ENCODE measurements at places on chromosomes 3 and 15.
A peak's percentile ranks its signal among the peaks of the same experiment; 100 is the strongest.

- no peak overlapping the region for H3K27ac ChIP-seq
- no peak overlapping the region for H3K4me3 ChIP-seq
- H3K4me1 ChIP-seq = no peaks in the 10 kb centered on the region
- H3K27me3 ChIP-seq = no peaks in the 10 kb centered on the region
- no peak for DNase-seq
- H3K36me3 ChIP-seq = no peaks in the 10 kb centered on the region
Observed at GRCh38 chr3:37712918-37713817, 148.5 kb upstream of the CTDSPL start.

- H3K4me1 ChIP-seq = peaks cover 9% of the 10 kb centered on the region
- H3K27ac ChIP-seq = peak overlapping the region; percentile 79
- no peaks in the 10 kb centered on the region for H3K27me3 ChIP-seq
- H3K36me3 ChIP-seq = no peaks in the 10 kb centered on the region
- no peak for DNase-seq
- peak overlapping the region; percentile 99 for H3K4me3 ChIP-seq
Observed at GRCh38 chr15:49045751-49046219, 461 bp downstream of the SECISBP2L start.

DNA sequence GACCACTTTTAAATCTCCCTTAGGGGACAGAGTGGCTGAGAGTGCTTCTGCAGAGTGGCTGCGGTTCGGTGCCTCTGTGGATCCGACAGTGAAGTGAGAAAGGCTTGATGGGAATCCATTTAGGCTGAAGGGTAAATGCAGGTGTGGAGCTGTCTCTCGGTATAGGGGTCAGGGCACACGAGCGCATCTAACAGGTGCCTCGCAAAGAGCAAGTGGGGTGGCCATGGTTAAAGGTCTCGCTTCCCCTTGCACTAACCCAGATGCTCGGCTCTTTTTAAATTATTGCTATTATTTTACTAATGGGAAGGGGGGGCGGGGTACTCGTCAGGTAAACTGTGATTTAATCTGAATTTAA, 598 bp upstream of the GJD2 start:
- H3K4me3 ChIP-seq = no peak overlapping the region
- no peak for DNase-seq
- H3K36me3 ChIP-seq = no peaks in the 10 kb centered on the region
- H3K27me3 ChIP-seq = peaks cover 40% of the 10 kb centered on the region

DNA sequence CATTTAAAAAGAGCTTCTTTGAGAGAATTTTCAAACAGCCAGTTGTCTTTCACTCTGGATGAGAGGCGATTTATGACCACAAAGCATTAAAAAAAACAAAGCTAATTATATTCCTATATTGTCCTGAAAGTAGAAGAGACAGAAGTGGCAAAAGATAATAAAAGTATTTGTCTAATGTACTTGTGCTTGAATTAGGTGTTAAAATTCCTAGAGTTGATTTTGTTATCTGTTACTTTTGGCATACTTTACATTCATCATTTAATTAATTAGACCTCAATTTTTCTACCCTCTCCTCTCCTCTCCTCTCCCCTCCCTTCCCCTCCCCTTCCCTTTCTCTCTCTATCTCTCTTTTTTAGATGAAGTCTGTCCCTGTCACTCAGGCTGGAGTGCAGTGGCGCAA, 635.1 kb upstream of the ZNF385D start:
- no peaks in the 10 kb centered on the region for H3K36me3 ChIP-seq
- H3K4me1 ChIP-seq = no peaks in the 10 kb centered on the region
- no peak overlapping the region for H3K27ac ChIP-seq
- no peak overlapping the region for H3K4me3 ChIP-seq

DNA sequence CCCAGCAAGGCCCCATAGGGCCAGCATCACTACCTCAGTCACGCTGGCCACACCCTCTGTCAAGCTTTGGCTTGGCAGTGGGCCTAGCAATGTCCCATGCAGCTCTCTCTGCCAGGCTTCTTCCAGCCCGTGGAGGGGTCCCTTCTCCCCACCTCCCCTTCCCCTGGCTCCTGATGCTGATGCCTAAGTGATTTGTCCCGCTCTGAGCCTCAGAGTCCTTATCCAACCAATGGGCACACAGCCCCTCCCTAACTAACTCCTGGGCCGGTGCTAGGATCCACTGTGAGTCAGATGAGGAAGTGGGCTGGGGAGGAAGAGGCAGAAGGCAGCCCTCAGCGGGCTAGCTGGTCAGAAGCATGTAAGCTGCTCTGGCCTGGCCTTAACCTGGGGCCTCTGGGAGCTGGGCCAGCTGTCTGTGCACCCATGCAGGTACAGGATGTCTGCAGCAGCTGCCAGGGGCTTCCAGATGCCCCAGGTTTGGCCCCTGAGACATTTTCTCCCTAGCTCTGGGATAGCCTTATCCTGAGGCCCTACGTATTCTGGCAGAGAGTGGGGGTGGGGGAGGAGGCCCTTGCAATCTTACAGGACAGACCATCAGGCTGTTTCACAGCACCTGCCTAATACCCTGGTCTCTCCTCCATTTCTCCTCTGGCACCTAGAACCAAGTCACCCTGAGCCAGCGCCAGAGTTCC, 740 bp upstream of the ZBTB47 start:
- H3K27me3 ChIP-seq = no peaks in the 10 kb centered on the region
- peak; percentile 49 for DNase-seq
- peak overlapping the region; percentile 60 for H3K4me3 ChIP-seq

GRCh38 chr3:188208516-188208981, 54.6 kb downstream of the LPP start:
- DNase-seq = no peak
- no peaks in the 10 kb centered on the region for H3K27me3 ChIP-seq
- H3K4me1 ChIP-seq = peaks cover 3% of the 10 kb centered on the region
- H3K27ac ChIP-seq = no peak overlapping the region

- no peak overlapping the region for H3K27ac ChIP-seq
- no peaks in the 10 kb centered on the region for H3K4me1 ChIP-seq
- no peak overlapping the region for H3K4me3 ChIP-seq
- no peaks in the 10 kb centered on the region for H3K36me3 ChIP-seq
- H3K27me3 ChIP-seq = no peaks in the 10 kb centered on the region
- no peak for DNase-seq
Observed at GRCh38 chr3:167740961-167741587, 5.6 kb downstream of the SERPINI1 start.

- no peak for DNase-seq
- no peaks in the 10 kb centered on the region for H3K27me3 ChIP-seq
- H3K4me1 ChIP-seq = peaks cover 3% of the 10 kb centered on the region
- H3K36me3 ChIP-seq = no peaks in the 10 kb centered on the region
- H3K4me3 ChIP-seq = no peak overlapping the region
- H3K27ac ChIP-seq = no peak overlapping the region
Observed at GRCh38 chr15:42367041-42367440, 7.7 kb downstream of the CAPN3 start.

GRCh38 chr3:111947231-111947630, 31.6 kb upstream of the ABHD10 start:
- no peak for DNase-seq
- H3K4me3 ChIP-seq = no peak overlapping the region
- no peaks in the 10 kb centered on the region for H3K27me3 ChIP-seq

DNA sequence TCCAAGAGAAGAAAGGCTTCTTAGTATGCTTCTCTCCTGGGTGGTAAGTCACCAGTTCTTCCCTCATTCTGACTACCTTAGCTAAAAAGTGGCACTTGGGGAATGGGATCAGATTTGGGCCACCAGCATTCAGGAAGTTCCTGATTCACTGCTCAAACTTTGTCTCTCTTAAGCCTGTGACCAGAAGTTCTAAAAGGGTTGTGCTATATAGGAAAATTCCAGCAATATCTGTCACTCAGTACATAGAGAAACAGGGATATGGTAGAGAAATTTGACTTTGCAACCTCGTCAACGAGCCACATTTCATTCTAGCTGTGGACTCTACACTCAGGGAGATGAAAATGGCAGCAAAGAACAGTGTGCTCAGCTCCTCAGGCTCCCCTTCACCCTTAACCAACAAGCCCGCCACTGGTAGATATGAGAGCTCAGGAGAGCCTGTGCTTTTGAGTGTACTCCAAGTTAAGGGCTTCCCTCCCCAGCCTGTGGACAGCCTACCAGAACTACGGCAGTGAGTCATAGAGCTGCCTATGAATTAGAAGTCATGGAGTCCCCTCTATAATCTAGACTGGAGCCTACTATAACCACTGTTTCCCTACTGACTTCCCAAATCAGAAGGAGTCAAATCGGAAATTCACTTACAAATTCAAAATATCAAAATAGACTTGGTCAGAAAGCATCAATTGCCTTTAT, 52.6 kb upstream of the MYO5C start:
- H3K36me3 ChIP-seq = peaks cover 28% of the 10 kb centered on the region
- H3K4me1 ChIP-seq = no peaks in the 10 kb centered on the region
- H3K4me3 ChIP-seq = no peak overlapping the region
- no peak for DNase-seq
- no peaks in the 10 kb centered on the region for H3K27me3 ChIP-seq
- H3K27ac ChIP-seq = no peak overlapping the region

GRCh38 chr3:150222691-150223489, 185.2 kb upstream of the TSC22D2 start:
- no peak overlapping the region for H3K4me3 ChIP-seq
- no peak for DNase-seq
- H3K27ac ChIP-seq = no peak overlapping the region

- H3K4me3 ChIP-seq = no peak overlapping the region
- DNase-seq = no peak
- H3K27me3 ChIP-seq = no peaks in the 10 kb centered on the region
- no peaks in the 10 kb centered on the region for H3K36me3 ChIP-seq
Observed at GRCh38 chr3:61578667-61579367, 17.4 kb downstream of the PTPRG start.

- peaks cover 12% of the 10 kb centered on the region for H3K4me1 ChIP-seq
- no peak for DNase-seq
- H3K4me3 ChIP-seq = no peak overlapping the region
- H3K27me3 ChIP-seq = no peaks in the 10 kb centered on the region
Observed at GRCh38 chr3:67524046-67524445, 130.4 kb downstream of the SUCLG2 start.

DNA sequence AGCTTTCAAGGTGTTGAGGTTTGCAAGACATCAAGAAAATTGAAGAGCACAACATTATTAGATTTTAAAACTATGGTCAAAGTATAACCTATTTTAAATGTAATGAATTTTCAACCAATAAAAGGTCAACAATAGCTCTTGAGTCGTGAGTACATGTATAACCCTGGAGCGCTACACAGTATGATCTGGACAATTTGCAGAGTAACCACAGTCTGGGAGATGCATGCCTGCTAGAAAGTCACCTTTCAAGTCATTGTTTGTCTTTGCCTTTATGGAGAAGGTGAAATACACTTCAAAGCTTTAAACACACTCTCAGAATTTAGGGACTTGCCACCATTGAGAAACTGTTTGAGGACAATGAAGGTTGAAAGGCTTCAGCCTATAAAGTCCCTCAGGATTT, 112.6 kb upstream of the ALCAM start:
- no peak overlapping the region for H3K27ac ChIP-seq
- no peaks in the 10 kb centered on the region for H3K27me3 ChIP-seq
- DNase-seq = no peak
- no peak overlapping the region for H3K4me3 ChIP-seq
- H3K4me1 ChIP-seq = no peaks in the 10 kb centered on the region

- H3K4me1 ChIP-seq = no peaks in the 10 kb centered on the region
- H3K4me3 ChIP-seq = no peak overlapping the region
- H3K36me3 ChIP-seq = no peaks in the 10 kb centered on the region
- DNase-seq = no peak
- no peaks in the 10 kb centered on the region for H3K27me3 ChIP-seq
- H3K27ac ChIP-seq = no peak overlapping the region
Observed at GRCh38 chr3:189748046-189748445, 116.9 kb downstream of the TP63 start.

DNA sequence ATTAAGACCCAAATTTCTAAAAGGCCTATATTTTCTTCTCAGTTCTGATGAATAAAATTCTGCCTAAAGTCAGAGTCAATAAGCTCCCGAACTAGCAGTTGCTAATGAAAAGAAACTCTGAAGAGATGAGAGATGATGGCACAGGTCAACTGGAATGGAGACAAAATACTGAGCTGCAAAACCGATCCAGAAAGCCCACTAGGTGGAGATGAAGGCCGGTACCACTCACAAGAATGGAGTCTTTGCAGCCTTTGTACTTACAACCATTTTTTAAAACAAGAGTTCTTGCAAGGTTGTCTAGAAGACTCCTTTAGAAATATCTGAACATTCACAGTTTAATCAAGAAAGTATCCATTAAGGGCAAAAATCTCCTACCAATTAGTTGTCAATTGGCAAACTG, 119.9 kb upstream of the TJP1 start:
- H3K36me3 ChIP-seq = no peaks in the 10 kb centered on the region
- peaks cover 44% of the 10 kb centered on the region for H3K4me1 ChIP-seq
- DNase-seq = no peak
- H3K27ac ChIP-seq = no peak overlapping the region

DNA sequence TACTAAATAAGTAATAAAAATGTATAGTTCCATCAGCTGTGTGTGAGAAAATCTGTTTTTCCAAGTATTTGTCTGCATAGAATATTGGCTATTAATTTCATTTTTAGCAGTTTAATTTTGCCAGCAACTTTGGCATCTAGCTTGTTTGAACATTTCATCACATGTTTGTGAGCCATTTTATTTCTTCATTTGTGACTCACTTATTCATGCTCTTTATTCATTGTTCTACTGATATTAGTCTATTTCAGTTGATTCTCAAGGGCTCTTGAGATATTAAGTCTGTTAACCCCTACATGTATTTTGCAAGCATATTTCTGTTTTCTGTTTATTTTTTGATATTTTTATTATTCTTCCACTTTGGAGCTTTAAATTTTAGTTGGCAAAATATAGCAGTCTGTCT, 74.0 kb upstream of the PHLDB2 start:
- DNase-seq = no peak
- H3K4me1 ChIP-seq = no peaks in the 10 kb centered on the region
- H3K27me3 ChIP-seq = no peaks in the 10 kb centered on the region
- no peak overlapping the region for H3K4me3 ChIP-seq

DNA sequence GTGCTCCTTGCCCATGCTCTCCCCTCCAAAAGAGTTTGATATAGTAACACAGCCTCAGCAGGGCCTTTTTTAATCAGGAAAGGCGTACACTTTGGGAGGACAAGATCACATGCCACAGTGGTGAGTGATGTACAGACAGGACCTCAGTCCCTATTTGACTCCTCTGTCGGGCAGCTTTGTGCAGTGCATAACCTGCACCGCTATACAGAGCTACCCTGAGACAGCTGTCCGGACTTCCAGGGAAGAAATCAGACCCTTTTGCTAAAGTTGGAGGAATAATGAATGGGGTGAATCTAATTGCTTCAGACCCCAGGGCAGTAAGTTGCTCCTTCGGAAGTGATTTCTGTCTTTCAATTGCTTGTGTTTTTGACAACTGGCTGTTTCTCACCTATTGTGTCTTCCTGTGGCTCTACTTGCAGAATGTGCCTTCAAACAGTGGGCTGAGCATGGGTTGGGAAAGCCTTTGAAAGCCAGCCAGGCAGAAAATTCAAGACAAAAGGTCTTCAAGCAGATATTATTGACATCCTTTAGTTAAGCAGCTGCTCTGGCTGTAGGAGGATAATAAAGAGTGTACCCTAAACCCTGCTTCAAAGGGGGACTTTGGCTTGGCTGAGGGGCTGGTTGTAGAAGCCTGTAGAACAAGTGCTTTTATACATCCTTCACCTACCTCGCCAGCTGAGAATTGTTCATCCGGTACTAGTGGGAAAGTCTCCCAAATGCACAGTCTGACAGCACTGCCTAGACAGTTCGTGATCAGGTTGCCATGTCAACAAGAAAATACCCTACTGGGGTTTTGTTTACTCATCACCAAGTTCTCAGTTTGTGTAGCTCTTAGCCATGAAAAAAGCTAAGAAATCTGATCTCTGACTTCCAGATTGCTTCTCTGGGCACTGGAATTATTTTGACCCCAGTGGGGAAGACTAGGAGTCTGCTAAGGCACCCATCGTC, 35.1 kb downstream of the SNTN start:
- no peaks in the 10 kb centered on the region for H3K36me3 ChIP-seq
- no peak overlapping the region for H3K27ac ChIP-seq
- no peaks in the 10 kb centered on the region for H3K27me3 ChIP-seq
- no peaks in the 10 kb centered on the region for H3K4me1 ChIP-seq
